ENCODE measurements at places on chromosomes 4 and X. TPM values are rescaled to one million over a fixed set of nuclear protein-coding genes. Genes with fewer than 3 reads are reported as not detected.

ANK2 gene
- 5.6 TPM for total RNA-seq

GLRA2 gene
- total RNA-seq = not detected

RASGEF1B gene
- total RNA-seq = 0.25 TPM

MAGEA2B gene
- total RNA-seq = 21.8 TPM

USP26 gene
- total RNA-seq = not detected

TSPAN7 gene
- total RNA-seq = 2.9 TPM

SASH3 gene
- 0.42 TPM for total RNA-seq

COX7B2 gene
- not detected for total RNA-seq

ZNF157 gene
- not detected for total RNA-seq

MND1 gene
- total RNA-seq = 29.9 TPM

HOPX gene
- 0.42 TPM for total RNA-seq

UGT2B15 gene
- total RNA-seq = 0.17 TPM

KDM6A gene
- 21.0 TPM for total RNA-seq

FOXO4 gene
- 14.7 TPM for total RNA-seq

SLC10A6 gene
- not detected for total RNA-seq

DSPP gene
- total RNA-seq = not detected

TSPAN5 gene
- total RNA-seq = 56.8 TPM

CITED1 gene
- total RNA-seq = 2.8 TPM

SPIN2A gene
- total RNA-seq = 0.54 TPM

RAB9B gene
- total RNA-seq = 0.05 TPM

PNMA3 gene
- total RNA-seq = not detected

TLR3 gene
- 1.3 TPM for total RNA-seq

KIAA0232 gene
- total RNA-seq = 18.1 TPM

RBM46 gene
- 0.39 TPM for total RNA-seq

HADH gene
- 30.2 TPM for total RNA-seq

FGF13 gene
- total RNA-seq = 0.02 TPM

NCAPG gene
- 79.4 TPM for total RNA-seq

ZMAT1 gene
- 0.69 TPM for total RNA-seq

TMEM165 gene
- total RNA-seq = 60.7 TPM

RTL5 gene
- total RNA-seq = 2.5 TPM

FAM114A1 gene
- total RNA-seq = 35.6 TPM

PAGE4 gene
- not detected for total RNA-seq

GAGE1 gene
- total RNA-seq = 0.17 TPM

FGFBP2 gene
- total RNA-seq = not detected

ADAMTS3 gene
- total RNA-seq = not detected

PCDH18 gene
- total RNA-seq = 0.17 TPM

TMEM31 gene
- total RNA-seq = not detected

COL4A6 gene
- 2.4 TPM for total RNA-seq

AMBN gene
- total RNA-seq = not detected

NPY2R gene
- not detected for total RNA-seq

RENBP gene
- total RNA-seq = 1.3 TPM

SSX2 gene
- not detected for total RNA-seq

CDX4 gene
- total RNA-seq = not detected

BST1 gene
- 0.44 TPM for total RNA-seq

MAOB gene
- total RNA-seq = 28.2 TPM

REELD1 gene
- total RNA-seq = 0.25 TPM

PPAT gene
- 78.6 TPM for total RNA-seq

MAGEB6B gene
- total RNA-seq = not detected

RTL9 gene
- total RNA-seq = 0.10 TPM

C1QTNF7 gene
- not detected for total RNA-seq

CCKAR gene
- total RNA-seq = not detected

VCX3B gene
- not detected for total RNA-seq

CENPE gene
- total RNA-seq = 31.3 TPM

SUPT20HL1 gene
- total RNA-seq = not detected

NLRP2B gene
- not detected for total RNA-seq

ZNF280C gene
- total RNA-seq = 12.3 TPM

MAGEE2 gene
- not detected for total RNA-seq
